Anterior cingulate cortex (tissue), 58 donors: ENCODE measurements at places on chromosomes 13 and 19.
A peak's percentile ranks its signal among the peaks of the same experiment; 100 is the strongest.

DNA sequence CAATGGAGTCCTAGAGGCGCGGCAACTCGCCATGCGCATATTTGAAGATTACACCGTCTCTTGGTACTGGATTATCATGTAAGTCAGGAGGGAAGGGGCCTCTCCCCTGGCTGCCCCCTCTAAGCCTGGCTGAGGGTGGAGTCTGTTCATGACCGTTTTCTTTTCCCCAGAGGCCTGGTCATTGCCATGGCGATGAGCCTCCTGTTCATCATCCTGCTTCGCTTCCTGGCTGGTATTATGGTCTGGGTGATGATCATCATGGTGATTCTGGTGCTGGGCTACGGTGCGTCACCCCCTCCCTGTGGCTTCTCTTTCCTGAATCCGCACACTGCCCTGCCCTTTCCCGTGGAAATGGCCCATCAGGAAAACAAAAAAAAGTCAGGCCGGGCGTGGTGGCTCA, 6.5 kb downstream of the SLC44A2 start:
- no peak for DNase-seq

DNA sequence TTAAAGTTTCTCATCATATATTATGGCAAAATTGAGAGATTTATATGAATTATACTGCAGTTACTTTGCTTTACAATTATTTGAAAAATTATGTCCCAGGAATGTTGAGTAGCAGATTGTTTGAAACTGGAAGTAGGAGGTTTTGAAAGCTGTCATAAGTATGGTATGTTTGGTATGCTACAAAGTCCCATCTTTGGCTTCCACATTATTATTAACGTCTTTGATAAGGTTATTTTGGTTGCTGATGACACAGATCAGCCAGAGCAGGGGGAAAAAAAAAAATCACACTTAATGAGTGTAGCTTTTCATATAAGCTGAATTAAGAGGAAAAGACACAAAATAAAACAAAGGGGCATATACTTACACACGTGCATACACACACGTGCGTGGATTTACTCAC, 130.1 kb downstream of the SLITRK1 start:
- no peak for DNase-seq

GRCh38 chr19:1295169-1296012, 9.7 kb downstream of the EFNA2 start:
- DNase-seq, result no peak

DNA sequence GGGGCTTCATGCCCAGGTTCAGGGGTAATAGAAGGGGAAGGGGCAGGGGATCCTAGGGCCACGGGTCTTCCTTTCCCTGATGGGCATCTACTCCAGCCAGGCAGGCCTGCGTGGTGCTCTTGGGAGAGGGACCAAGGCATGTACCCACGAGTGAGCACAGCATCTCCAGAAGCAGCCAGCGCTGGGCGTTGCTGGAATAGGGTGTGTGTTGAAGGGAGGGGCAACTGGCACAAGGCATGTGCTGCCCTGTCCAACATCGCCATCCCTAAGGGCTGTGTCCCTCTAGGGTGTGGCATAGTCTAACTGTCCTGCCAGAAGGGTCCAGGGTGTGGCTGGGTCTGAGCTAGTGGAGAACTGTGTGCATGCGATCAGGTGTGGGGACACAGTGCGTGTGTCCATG, 2.9 kb downstream of the NOTCH3 start:
- no peak for DNase-seq

GRCh38 chr13:98299235-98299965, 122.3 kb upstream of the RNF113B start:
- DNase-seq, result no peak

GRCh38 chr13:19981685-19982238, 23.2 kb downstream of the ZMYM2 start:
- DNase-seq, result no peak

GRCh38 chr19:13797058-13797440, 1.8 kb downstream of the ZSWIM4 start:
- no peak for DNase-seq

- DNase-seq, result no peak
Measured at GRCh38 chr19:33064792-33065550, at the start of gene RHPN2. TSS of gene RHPN2 (minus strand) at chr19:33064888. CDS start at chr19:33064852, 36 bp downstream.

GRCh38 chr13:32164622-32165268, 133.2 kb downstream of the FRY start:
- DNase-seq, result no peak

DNA sequence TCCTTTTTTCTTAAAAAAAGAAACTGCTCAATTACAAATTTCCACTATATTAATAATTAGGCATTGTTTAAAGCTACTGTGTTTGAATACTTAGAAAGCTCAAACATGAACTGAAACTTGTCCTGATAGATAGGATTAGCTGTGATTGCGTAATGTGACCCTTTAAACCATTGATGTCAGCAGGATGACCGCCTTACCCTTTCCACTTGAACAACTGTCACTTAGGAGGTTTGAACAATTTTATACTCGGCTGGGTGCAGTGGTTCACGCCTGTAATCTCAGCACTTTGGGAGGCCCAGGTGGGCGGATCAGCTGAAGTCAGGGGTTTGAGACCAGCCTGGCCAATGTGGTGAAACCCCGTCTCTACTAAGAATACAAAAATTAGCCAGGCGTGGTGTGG, 2.9 kb downstream of the LAMP1 start:
- no peak for DNase-seq

- no peak for DNase-seq
Measured at GRCh38 chr19:37943480-37943879, 36.5 kb downstream of the SIPA1L3 start.

DNA sequence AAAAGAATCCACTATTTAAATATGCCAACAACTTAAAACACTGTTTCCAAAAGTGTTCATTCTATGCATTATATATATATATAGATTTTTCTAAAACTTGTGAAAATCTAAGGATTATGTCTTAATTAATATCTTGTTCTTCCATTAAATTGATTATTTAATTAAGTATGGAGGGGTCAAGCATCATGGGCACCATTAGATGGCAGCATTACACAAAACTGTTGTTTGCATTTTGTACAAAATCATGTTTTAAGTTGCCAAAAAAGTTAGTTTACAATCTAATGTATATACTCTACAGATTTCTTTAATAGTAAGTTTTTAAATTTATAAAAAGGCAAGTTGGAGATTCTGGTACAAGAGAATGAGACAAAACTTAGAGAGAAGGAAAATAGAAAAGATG, 213.2 kb upstream of the EDNRB start:
- no peak for DNase-seq

DNA sequence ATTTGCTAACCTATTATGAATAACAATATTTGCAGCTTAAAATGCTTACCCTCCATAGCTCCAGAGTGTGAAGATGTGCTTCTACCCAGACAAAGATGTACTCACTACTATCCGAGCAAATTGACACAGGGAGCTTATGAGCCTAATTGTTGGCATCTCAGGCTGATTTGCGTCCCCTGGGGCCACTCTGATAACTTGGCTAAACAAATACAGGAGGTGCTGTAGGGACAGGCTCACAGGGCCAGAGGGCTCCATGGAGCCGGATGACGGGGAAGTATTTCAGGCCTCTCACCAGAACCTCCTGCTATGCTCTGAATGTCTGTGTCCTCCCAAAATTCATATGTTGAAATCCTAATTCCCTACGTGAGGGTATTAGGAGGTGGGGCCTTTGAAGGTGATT, 26.7 kb upstream of the C19orf12 start:
- no peak for DNase-seq

DNA sequence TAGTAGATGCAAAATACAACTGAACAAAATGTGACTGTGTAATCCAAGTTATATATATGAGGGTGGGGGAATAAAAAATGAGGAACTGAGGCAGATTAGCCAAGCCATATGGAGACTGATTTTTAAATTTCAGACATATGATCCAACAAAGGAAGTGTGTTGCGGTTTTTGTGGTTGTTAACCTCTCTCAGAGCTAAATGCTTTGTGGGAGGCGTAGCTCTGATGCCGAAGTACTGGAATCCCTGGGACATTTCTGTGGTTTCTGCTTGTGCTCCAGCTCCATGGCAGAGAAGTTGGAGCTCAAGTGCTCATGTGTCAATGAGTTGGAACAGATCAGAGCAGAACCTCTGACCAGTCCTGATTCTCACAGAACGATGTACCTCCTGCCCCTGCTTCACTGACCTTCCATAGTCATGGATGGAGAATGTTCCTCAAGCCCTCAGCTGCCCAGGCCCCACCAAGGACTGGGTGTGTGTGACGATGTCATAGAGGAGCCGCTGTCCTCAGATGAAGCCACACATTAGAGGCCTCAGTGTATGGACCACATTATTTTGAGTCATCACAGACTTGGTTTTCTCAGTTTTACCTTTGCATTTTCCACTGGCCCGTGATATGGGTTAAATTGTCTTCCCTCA, 107.6 kb downstream of the SOX1 start:
- no peak for DNase-seq

GRCh38 chr19:10190026-10190425, 4.7 kb downstream of the DNMT1 start:
- DNase-seq, result no peak

GRCh38 chr19:14817052-14817451, 17.9 kb downstream of the OR7A5 start:
- no peak for DNase-seq

GRCh38 chr13:32086791-32087441, 55.3 kb downstream of the FRY start:
- no peak for DNase-seq

- DNase-seq, result no peak
Measured at GRCh38 chr13:113123226-113124201, 915 bp downstream of the F10 start.

DNA sequence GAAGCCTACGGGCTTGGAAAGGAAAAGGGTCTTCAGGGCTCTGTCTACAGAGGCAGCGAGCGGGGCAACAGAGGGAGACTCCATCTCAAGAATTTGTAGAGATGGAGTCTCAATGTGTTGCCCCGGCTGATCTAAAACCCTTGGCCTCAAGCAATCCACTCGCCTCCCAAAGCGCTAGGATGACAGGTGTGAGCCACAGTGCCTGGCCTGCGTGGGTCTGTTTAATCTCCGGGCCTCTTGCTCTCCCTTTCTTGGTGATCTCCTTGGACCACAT, 8.1 kb downstream of the RPS9 start:
- DNase-seq, result no peak

DNA sequence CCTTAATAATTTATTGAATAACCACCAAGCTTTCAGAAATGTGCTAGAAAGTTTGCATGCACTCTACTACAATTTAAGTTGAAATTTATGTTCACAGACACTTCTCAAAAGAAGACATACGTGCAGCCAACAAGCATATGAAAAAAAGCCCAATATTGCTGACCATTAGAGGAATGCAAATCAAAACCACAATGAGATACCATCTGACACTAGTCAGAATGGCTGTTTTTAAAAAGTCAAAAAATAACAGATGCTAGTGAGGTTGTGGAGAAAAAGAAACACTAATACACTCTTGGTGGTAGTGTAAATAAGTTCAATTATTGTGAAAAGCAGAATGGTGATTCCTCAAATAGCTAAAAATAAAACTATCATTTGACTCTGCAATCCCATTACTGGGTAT, 308.8 kb upstream of the PCDH9 start:
- no peak for DNase-seq

DNA sequence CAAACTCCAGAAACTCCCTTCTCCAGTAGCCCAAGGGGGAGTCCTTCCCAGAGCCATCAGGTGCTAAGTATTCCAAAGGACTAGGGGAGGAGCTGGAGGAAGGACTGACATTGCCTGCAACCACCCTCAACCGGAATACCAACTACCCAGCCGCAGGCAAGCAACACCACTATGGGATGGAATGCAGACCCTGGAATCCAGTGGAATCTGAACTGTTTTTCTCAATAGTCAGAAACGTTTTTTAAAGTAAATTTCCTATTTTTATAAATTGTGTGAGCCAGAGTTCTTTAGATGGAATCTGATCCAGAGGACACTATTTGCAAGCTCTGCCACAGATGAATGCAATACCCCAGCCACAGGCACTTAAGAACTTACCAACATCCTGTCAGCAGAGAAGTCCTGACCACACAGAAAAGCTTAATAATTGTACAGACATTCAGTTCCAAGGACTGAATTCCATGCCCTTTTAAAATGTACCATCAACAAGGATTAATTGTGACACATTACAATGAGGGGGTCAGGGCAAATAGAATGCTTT, 92.1 kb downstream of the USP12 start:
- no peak for DNase-seq

GRCh38 chr19:35868172-35868822, at the start of gene APLP1:
TSS of gene APLP1 (plus strand) at chr19:35868574. CDS start at chr19:35868637, 63 bp downstream.
- DNase-seq, result peak; percentile 72

DNA sequence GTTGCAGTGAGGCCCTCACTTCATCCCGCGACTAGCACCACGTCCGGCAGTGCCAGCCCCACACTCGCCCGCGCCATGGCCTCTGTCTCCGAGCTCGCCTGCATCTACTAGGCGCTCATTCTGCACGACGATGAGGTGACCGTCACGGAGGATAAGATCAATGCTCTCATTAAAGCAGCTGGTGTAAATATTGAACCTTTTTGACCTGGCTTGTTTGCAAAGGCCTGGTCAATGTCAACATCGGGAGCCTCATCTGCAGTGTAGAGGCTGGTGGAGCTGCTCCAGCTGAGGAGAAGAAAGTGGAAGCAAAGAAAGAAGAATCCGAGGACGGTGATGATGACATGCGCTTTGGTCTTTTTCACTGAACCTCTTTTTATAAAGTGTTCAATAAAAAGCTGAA, 48.6 kb downstream of the NLRP12 start:
- no peak for DNase-seq

GRCh38 chr19:16834747-16835146, 5.5 kb downstream of the SIN3B start:
- DNase-seq, result no peak

- no peak for DNase-seq
Measured at GRCh38 chr19:44344255-44344654, 12.2 kb downstream of the ZNF112 start.
